ENCODE measurements at places on chromosomes 7 and 10.

DNA sequence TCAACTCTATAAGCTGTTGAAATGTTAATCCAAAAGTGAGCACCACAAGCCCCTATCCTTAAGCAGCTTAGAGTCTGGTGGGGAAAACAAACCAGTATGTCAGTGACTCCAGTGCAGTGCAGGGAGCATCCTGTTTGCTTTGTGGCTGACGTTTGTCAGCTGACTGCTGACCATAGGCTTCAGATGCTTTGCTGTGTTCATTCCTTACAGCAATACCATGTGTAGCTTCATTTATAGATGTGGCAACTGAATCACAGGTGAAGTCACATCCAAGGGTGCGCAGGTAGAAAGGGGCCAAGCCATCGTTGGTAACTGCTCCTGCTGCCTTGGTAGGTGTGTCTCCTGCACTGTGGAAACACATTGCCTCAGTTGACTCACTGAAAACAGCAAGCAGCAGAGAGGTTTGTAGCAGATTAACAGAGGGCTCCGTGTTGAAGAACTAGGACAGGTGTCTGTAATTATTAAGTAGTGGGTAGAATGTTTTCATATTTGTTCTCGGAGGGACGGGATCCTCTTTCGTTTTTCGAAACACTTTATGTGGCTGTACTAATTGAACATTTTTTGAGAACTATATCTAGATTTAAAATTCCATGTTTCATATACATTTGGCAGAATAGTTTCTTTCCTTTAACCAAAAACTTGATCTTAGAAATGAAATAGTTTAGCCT, 2.0 kb downstream of the INSIG1 start:
- peak; percentile 23 for DNase-seq

DNA sequence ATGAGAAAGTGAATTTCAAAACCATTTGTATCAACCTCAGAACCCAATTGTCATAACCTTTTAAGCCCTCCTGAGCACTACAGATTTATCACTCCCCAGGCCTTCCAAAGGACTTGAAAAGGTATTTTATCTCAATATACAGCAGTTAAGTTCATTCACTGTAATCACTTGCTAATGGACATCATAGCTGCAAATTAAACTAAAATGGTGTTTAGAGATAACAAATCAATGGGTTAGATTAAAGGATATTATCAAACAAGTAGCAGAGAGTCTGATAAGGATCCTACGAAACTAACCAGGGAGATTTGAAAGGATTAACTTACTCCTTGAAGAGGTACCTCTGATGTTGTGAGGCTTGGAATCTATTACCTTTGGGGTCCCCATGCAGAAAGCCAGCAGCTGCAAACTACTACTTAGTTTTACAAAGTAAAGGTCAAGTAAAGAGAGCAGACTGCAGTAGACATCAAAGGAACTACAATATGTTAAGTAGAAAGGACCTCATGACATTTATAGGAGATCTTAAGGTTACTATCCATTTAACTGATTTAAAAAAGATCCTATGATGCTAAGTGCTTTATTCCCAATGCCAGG, 359.4 kb downstream of the SORCS1 start:
- no peak for DNase-seq

DNA sequence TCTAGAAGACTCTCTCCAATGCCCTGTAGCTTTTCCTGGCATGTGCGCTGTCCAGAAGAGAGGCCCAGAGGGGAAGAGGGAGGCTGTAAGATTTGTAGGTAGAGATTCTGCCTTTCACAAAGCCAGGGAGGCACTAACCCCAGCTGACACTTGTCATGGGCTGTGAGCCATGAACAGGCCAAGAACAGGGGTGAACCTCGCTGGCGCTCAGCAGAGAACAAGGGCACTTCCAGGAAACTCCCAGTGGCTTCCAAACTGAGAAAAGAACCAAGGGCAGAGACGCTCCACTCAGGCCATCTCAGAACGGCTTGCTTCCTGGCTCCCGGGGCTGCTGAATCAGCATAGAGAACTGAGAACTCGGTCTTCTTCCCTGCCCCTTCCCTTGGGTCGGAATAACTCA, 257.8 kb upstream of the ZNF32 start:
- no peak for DNase-seq

GRCh38 chr7:25369786-25370185, 141.5 kb upstream of the NPVF start:
- no peak for DNase-seq

GRCh38 chr7:28272461-28272877, 91.9 kb upstream of the JAZF1 start:
- DNase-seq: peak; percentile 16

GRCh38 chr7:94231305-94231704, 163.4 kb upstream of the COL1A2 start:
- no peak for DNase-seq

DNA sequence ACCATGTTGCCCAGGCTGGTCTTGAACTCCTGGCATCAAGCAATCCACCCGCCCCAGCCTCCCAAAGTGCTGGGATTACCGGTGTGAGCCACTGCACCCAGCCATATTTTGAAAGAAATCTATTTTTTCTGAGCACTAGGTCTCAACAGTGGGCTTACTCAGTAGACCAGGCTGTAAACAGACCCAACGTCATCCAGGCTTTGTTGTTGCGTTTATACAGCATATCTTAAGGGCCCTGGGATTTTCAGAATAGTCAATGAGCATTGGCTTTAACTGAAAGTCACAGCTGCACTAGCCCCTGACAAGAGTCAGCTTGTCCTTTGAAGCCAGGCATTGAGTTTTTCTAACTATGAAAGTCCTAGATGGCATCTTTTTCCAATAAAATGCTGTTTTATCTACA, 49.8 kb downstream of the STK17A start:
- DNase-seq: no peak

- DNase-seq: no peak
These were observed 8.7 kb downstream of the PGAM2 start for GRCh38 chr7:44056681-44057080.

DNA sequence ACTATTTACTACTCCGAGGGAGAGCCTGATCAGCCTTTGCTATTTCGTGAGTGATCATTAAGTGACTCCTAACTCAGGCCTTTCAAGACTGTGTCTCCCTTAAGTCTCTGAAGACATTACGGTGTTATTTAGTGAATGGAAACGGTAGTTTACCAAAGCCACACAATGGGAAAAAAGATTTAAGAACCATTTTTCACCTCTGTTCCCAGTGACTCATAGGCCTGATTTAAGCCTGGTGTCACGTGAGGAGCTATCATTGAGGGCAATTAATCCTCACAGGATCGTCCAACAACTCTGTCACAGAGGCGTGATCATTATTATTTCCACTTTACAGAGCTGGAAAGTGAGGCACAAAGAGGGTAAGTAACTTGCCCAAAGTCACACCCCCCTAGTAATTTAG, 20.3 kb downstream of the C10orf90 start:
- no peak for DNase-seq

DNA sequence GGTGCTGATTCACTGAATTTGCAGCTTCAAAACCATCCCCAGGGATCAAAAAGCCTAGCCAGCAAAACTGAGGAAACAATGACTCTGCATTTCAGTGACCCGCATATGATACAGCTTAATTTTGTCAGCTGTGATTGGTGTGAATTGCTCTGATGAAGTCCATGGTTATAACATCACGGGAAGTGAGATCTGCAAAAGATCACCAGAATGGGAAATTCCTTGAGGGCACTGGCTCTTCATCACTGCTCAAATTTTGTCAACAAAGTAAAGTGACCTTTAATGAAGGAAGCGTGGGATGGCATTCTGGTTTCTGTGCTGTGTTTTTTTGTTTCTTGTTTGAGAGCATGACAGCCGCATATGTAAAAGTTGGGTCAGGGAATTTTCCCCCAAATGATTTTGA, 745.9 kb downstream of the GATA3 start:
- DNase-seq: no peak

- DNase-seq: no peak
These were observed 36.6 kb downstream of the FAM53B start for GRCh38 chr10:124707551-124707950.

DNA sequence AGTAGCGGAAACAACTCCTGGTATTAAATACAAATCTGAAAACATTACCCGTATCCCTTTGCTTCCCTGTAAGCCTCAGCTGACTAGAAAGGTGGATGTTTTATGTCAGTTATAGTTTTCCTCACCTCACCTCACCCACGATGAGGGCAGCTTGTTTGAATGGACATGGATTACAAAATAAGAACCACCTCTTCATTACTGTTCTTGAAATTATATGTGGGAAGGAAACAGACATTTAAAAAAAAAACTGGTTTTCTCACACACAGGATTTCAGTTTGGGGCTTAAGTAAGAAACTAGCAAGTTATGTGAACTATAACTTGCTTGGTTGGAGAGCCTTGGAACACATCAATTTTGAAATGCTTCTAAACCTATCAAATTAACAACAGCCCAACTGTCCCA, 232.9 kb upstream of the CCDC6 start:
- DNase-seq: no peak

DNA sequence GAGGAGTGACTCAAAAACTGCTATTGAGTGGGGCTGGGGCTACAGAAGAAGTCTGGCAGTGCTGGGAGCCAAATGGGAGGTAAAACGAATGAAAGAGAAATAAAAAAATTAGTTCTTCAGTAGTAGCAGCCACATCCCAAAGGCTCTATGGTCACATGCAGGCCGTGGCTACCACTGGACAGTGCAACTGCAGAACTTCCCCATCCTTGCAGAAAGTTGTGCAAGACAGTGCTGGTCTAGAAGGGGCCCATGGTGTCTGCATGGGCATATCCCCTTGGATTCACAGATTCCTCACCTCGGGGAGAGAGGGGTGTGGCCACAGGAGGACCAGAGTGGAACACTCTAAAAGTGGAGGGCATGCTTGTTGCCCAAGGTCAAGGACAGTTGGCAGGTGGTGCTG, 47.6 kb downstream of the RPS24 start:
- no peak for DNase-seq

- DNase-seq: no peak
These were observed 44.3 kb downstream of the PFKP start for GRCh38 chr10:3111621-3112163.

DNA sequence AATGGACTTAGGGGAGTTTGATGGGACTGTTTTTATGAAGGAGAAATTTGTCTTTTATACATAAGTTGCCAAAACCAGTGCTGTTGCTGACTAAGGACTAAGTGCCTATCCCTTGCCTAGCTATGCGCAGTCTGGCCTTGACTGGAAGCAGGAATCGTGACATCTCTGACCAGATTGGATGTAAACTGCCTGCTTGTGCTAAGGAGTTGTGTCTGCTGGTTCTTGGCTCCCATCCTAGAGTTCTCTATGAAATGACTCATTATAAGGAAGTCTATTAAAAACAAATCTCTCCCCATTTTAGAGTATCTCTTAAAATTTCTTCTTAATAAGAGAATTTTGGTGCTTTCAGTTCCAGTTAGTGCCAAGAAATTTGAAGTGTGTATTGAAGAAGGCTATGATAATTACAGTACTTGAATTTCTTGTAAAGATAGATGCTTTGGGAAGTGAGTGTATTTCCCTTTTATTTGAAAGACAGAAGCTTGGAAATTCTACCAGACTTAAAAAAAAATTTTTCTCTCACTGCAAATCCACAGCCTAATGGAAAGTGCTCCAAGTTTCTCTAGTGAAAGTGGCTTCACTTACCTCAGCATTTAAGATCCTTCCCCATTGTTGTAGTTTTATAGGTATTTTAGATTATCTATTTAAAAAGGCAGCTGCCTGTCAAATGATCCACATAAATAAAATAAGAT, 77.6 kb downstream of the BICC1 start:
- no peak for DNase-seq

DNA sequence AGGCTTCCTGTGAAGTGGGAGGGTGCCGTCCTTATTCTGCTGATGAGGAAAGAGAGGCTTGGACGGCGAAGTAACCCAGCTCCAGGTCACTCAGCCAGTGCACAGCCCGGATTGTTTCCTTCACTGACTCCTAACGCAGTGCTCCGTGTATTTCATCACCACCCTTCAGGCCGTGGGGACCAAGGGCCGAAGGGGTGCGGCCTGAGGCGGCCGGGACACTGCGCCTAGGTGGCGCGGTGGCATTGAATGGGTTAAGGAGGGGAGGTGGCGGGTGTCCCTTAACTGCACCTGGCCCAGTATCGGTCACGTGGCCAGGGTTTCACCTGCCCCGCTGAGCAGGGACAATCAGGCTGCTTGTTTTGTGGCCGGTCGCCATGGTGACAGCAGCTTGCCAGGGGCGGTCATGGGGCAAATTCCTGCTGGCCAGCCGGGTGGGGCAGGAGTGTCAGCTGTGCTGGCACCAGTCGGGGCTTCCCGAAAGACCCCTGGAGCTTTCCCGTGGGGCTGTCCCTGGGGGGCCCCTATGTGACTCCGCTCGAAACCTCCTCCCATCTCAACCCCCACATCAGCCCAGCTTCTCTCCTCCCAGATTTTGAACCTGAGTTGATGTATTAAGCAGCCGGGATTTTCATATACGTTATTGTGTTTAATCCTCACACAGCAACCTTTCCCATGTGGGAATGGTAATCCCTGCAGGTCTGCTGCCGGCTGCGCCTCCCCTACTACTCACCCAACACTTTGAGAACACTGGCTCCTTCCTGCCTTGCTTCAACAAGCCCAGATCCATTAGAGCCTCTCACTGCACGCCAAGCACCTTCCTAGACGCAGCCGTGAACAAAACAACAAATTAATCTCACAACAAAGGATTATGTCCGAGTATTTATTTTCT, 4.4 kb upstream of the ABHD11 start:
- no peak for DNase-seq

DNA sequence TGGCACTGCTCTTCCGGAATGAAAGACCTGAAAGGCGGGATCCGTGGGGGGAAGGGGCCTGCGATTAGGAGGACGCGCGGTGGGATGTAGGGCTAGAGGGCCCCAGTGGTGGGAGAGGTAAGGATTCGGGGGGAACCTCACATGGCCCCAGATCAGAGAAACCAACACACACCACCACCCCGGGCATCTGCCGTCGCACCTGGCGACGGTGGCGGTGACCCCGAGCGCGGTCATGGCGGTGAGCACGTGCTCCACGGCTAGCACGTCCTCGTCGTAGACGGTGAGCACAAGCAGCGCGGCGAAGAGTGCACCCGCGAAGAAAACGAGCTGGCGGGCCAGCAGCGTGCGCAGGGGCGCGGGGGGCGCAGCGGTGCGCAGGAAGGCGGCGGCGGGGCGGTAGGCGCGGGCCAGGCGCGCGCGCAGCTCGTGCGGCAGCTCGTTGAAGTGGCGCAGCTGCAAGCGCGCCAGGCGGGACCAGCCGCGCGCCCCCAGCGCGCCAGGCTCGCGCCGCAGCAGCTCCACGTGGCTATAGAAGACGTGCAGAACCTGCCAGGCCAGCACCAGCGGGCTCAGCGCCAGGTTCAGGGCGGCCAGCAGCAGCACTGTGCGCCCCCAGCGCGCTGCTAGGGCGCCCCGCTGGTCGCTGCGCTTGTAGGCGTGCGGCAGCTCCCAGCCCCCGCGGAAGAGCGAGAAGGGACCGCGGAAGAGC, 5.7 kb downstream of the ATG9B start:
- DNase-seq: peak; percentile 42

GRCh38 chr7:101954499-101954898, 137.1 kb downstream of the CUX1 start:
- DNase-seq: no peak

DNA sequence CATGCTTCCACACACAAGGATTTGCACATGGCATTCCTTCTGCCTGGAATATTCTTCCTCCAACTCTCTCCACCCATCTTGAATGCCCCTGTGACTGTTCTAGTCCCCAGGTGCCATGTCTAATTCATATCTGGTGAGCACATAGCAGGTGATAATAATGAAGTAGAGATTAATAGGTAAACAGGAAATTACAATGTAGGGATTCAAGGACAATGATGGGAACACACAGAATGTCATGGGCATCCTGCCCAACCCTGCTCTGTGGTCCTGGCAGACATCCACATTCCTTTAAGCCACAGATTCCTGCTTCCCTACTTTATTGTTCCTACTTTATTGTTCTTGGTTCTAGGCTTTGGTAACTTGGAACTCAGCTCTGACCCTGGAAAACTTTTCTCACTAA, 115.8 kb downstream of the THSD7A start:
- DNase-seq: no peak

All from activated CD4-positive, alpha-beta T cell treated with anti-CD3 and anti-CD28 coated beads, Interleukin-2, amount 50 U/mL, for 1 hour (primary cell).